ENCODE measurements at places on chromosomes 2 and 18.

GRCh38 chr2:127174136-127174535, 46.0 kb downstream of the CYP27C1 start:
- no peak for DNase-seq

DNA sequence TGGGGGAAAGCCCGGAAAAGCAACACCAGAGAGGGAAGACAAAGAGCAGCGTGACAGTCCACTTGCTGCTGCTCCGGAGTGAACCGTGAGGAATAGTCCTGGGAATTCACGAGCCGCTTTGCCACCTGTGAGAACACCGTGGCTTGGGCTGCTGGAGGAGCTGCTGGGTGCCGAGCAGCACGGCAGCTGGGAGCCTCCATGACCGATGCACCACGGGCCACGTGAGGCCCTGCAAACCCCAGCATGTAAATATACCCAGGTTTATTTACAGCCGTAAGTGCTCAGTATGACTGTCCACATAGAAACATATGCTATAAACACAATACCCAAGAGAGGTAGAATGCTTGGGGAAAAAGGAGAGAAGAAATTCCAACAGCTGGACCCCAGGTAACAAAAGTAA, 65.1 kb downstream of the SMIM21 start:
- DNase-seq: no peak

GRCh38 chr2:219254590-219255201, 978 bp upstream of the TUBA4A start:
- no peak for DNase-seq

DNA sequence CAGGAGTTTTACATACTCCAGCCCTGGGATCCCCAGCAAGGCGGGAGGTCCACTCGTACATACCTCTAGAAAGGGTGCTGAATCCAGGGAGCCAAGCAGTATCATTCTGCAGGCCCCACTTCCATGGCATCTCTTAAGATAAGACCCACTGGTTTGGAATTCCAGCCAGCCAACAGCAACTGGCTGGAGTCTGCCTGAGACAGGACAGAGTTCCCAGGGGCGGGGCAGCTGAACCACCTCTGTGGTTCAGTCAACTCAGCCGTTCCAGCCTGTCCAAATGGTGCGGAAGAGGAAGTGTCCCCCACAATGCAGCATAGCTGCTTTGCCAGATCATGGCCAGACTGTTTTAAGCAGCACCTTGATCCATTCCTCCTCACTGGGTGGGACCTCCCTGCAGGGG, 33.2 kb downstream of the ZNF892 start:
- DNase-seq: peak; percentile 35

DNA sequence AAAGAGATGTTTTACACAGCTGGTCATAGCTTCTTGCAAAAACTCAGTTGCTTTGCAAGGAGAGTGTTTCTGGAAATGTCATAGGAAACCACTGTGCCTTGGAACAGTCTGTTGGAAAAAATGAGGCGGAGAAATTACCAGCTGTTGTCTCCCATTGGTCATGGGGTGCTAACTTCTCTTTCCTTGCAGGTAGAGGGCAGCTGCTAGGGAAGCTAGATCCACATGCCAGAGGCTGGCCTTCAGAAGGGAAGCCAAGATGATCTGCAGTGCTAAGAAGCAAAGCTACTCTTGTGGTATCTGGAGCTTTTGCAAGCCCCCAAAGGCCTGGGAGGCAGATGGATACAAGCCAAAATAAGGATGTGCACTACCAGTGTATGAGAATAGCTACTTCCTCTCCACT, 34.8 kb upstream of the LAMA1 start:
- DNase-seq: no peak
